IMR-90 (cell line): ENCODE measurements at places on chromosomes 5 and 9.

DNA sequence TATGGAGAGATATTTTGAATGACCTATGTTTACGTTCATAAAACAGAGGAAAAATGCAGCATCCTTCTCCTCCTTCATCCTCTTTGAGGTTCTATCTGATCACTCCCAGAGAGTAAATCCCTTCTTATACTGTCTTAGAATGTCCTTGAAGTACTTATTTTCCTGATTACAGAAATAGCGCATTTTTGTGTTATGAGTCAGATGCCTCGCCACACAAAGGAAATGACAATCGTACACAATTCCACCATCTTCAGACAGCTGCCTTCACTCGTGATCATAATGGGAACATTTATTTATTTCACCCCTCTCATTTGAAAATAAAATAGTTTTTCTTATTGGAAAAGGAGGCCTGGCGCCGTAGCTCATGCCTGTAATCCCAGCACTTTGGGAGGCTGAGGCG, 2.4 kb upstream of the GLT6D1 start:
- H3K36me3 ChIP-seq, result no peaks in the 10 kb centered on the region
- no peaks in the 10 kb centered on the region for H3K27me3 ChIP-seq
- H3K4me3 ChIP-seq, result no peak overlapping the region

DNA sequence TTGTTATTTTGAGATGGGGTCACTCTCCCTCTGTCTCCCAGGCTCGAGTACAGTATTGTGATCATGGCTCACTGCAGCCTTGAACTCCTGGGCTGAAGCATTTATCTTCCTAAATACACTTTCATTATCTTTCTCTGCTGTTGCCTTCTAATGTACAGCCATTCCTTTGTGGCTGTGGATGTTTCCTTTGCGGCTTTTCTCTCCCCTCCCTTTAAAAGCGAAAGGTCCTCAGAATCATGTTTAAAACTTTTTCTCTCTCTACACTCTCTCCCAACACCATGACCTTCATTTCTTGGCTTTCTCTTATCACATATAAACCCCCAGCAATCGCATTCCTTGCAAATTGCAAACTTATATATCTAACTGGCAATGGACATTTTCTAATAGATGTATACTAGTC, 1.6 kb downstream of the IFNA2 start:
- no peak for DNase-seq
- no peak overlapping the region for H3K4me3 ChIP-seq
- peaks cover 28% of the 10 kb centered on the region for H3K27me3 ChIP-seq
- no peaks in the 10 kb centered on the region for H3K36me3 ChIP-seq

DNA sequence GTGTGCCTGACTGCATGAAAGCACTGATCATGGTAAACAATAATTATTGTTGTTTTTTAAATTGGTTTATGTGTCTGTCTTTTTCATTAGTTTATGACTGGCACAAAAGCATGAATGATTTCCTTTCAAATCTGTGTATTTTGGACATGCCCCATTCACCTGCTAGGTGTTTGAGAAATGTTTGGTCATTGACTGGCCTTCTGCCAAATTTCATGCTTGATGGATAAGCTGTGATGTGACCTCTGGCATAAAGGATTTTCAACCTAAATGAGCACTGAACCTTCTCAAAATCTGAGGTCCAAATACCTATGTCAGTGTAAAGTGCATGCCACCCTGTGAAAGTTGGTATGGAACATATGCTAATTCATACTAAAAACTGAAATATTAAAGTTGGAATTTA, 204.5 kb downstream of the BRINP1 start:
- H3K27me3 ChIP-seq, result no peaks in the 10 kb centered on the region
- no peak overlapping the region for H3K4me3 ChIP-seq
- DNase-seq, result no peak
- H3K4me1 ChIP-seq, result no peaks in the 10 kb centered on the region

DNA sequence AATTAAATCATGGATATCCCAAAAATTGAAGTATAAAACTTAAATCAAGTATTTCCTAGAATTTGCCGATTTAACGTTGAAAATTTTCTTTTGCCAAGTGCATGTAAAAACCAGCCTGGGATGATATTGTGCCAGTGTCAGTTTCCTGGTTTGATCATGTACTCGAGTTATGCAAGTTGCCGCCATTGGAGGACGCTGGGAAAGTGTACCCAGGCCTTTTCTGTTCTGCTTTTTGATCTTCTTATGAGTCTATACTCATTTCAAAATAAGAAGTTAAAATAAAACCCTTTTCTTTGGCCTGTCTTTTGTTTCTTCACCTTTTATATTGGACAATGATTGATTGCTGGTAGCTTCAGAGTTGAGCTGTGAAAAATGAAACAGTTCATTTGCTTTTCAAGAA, 93.1 kb upstream of the NFIL3 start:
- no peak overlapping the region for H3K4me3 ChIP-seq
- no peaks in the 10 kb centered on the region for H3K36me3 ChIP-seq
- DNase-seq, result no peak
- H3K27me3 ChIP-seq, result no peaks in the 10 kb centered on the region
- no peaks in the 10 kb centered on the region for H3K4me1 ChIP-seq

DNA sequence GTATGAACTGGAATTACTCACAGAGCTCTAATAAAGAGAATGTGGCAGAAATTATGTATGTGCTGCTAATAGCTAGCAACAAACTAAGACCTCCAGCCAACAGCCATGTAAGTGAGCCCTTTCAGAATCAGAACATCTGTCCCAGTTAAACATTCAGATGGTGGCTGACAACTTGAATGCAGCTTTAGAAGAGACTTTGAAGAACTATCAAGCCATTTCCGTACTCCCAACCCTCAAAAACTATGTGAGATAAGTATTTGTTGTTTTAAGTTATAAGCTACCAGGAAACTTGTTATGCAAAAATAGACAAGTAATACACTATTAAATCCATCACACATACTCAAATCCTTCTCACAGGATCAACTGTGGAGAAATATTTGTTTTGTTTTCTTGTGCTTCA, 205.2 kb upstream of the EDIL3 start:
- no peak for DNase-seq
- no peak overlapping the region for H3K4me3 ChIP-seq
- H3K4me1 ChIP-seq, result no peaks in the 10 kb centered on the region
- no peak overlapping the region for H3K27ac ChIP-seq
- no peaks in the 10 kb centered on the region for H3K27me3 ChIP-seq

GRCh38 chr9:73270967-73271721, 119.5 kb downstream of the ANXA1 start:
- no peak overlapping the region for H3K27ac ChIP-seq
- H3K4me3 ChIP-seq, result no peak overlapping the region
- no peaks in the 10 kb centered on the region for H3K36me3 ChIP-seq
- H3K4me1 ChIP-seq, result no peaks in the 10 kb centered on the region

DNA sequence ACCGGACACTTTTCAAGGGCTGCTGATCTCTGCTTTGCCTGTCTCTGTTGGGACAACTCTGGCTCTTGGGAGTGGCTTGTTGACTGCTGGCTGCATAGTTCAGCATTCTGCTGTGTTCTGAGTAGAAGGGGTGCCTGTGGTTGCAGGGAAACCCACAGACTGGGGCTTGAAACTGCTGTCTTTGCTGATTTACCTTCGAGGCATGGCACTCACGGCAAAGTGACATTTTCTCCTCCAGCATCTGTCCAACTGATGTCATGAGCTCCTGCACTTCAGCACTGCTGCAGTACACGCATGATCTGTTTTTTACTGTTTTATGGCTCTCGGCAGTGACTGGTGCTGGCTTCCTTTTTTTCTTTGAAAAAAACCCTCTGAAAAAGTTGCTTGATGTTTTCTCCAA, 69.2 kb downstream of the SPATA31D1 start:
- H3K27ac ChIP-seq, result no peak overlapping the region
- no peaks in the 10 kb centered on the region for H3K27me3 ChIP-seq
- H3K4me1 ChIP-seq, result no peaks in the 10 kb centered on the region
- DNase-seq, result no peak

DNA sequence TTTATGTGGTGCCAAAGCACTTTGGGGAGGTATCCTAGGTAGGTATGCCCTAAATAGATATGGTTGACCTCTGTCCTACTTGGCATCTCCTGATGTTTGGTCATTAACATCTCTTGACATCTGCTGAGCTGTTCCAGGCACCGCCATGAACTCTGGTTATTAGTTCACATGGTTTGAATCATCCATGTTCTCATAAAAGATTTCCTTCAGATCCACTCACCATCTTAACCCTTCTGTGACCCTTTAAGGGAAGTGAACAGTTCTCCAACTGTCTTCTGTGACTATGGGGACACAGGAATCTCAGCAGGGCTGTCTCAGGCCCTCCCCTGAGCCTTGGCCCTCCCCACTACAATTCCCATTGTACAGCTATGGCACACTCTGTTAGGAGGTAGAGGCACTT, 167.7 kb downstream of the CDH6 start:
- no peaks in the 10 kb centered on the region for H3K36me3 ChIP-seq
- DNase-seq, result peak; percentile 76
- peaks cover 30% of the 10 kb centered on the region for H3K4me1 ChIP-seq
- no peaks in the 10 kb centered on the region for H3K27me3 ChIP-seq
- no peak overlapping the region for H3K4me3 ChIP-seq
- H3K27ac ChIP-seq, result peak overlapping the region; percentile 89

DNA sequence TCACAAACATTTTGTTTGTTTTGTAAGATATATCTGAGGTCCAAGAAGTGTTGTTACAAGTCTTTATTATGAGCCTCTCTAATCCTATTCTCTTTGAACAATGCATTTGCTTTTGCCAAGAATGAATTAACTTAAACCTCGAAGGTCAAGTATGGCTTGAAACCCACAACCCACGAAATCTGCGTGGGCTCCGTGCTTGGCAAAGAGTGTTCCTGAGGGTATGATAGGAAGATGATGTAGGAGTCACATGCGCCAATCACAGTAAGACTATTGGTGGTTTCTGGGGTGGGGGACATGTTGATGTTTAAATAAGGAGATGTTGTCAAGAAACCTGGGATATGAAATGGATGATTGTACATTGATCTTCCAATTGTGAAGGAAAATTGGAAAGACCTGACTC, 330.8 kb upstream of the RFX3 start:
- H3K4me1 ChIP-seq, result no peaks in the 10 kb centered on the region; the same call in 1 of the 2 replicates
- peak; percentile 26 for DNase-seq
- no peak overlapping the region for H3K27ac ChIP-seq
- peaks cover 10% of the 10 kb centered on the region for H3K36me3 ChIP-seq
- no peak overlapping the region for H3K4me3 ChIP-seq
